ENCODE measurements at places on chromosomes 3 and 15. TPM values are rescaled to one million over a fixed set of nuclear protein-coding genes. Genes with fewer than 3 reads are reported as not detected.

GRCh38 chr3:108441071-108441507 is 69.3 kb downstream of the MYH15 start:
- DNase-seq = no peak
- no peak overlapping the region for H3K4me3 ChIP-seq
- no peaks in the 10 kb centered on the region for H3K4me1 ChIP-seq
- no peaks in the 10 kb centered on the region for H3K36me3 ChIP-seq

GRCh38 chr3:73796382-73796781 is 171.6 kb upstream of the PDZRN3 start:
- no peak for DNase-seq
- H3K27me3 ChIP-seq = no peaks in the 10 kb centered on the region
- no peaks in the 10 kb centered on the region for H3K36me3 ChIP-seq
- H3K27ac ChIP-seq = no peak overlapping the region
- H3K4me3 ChIP-seq = no peak overlapping the region

- no peaks in the 10 kb centered on the region for H3K27me3 ChIP-seq
- DNase-seq = no peak
- H3K27ac ChIP-seq = peak overlapping the region; percentile 16
- no peaks in the 10 kb centered on the region for H3K36me3 ChIP-seq
Measured at GRCh38 chr15:53448232-53449015, 311.0 kb downstream of the WDR72 start.

GRCh38 chr3:3119393-3119851 is 7.3 kb upstream of the TRNT1 start:
- no peak overlapping the region for H3K27ac ChIP-seq
- H3K27me3 ChIP-seq = no peaks in the 10 kb centered on the region
- H3K4me1 ChIP-seq = no peaks in the 10 kb centered on the region
- no peaks in the 10 kb centered on the region for H3K36me3 ChIP-seq
- DNase-seq = no peak
- H3K4me3 ChIP-seq = no peak overlapping the region

GRCh38 chr3:38374221-38374620 is 27.6 kb downstream of the XYLB start:
- no peak overlapping the region for H3K27ac ChIP-seq
- no peaks in the 10 kb centered on the region for H3K27me3 ChIP-seq
- no peak for DNase-seq
- H3K36me3 ChIP-seq = peaks cover 14% of the 10 kb centered on the region
- H3K4me3 ChIP-seq = no peak overlapping the region

GRCh38 chr15:70151462-70151861 is 53.7 kb upstream of the TLE3 start:
- peak overlapping the region; percentile 34 for H3K27ac ChIP-seq
- peaks cover 14% of the 10 kb centered on the region for H3K4me1 ChIP-seq
- no peak overlapping the region for H3K4me3 ChIP-seq
- H3K27me3 ChIP-seq = no peaks in the 10 kb centered on the region
- H3K36me3 ChIP-seq = no peaks in the 10 kb centered on the region
- DNase-seq = no peak

GRCh38 chr3:127598841-127599570 is 795 bp downstream of the MCM2 start:
- no peaks in the 10 kb centered on the region for H3K4me1 ChIP-seq
- no peaks in the 10 kb centered on the region for H3K27me3 ChIP-seq
- H3K4me3 ChIP-seq = peak overlapping the region; percentile 62
- no peak for DNase-seq

GRCh38 chr3:194935061-194935460 is 249.4 kb downstream of the FAM43A start:
- no peaks in the 10 kb centered on the region for H3K4me1 ChIP-seq
- no peaks in the 10 kb centered on the region for H3K27me3 ChIP-seq
- H3K4me3 ChIP-seq = no peak overlapping the region
- DNase-seq = no peak
- no peaks in the 10 kb centered on the region for H3K36me3 ChIP-seq

- no peaks in the 10 kb centered on the region for H3K27me3 ChIP-seq
- no peak overlapping the region for H3K27ac ChIP-seq
- H3K4me3 ChIP-seq = peak overlapping the region; percentile 83
- H3K36me3 ChIP-seq = peaks cover 9% of the 10 kb centered on the region
- H3K4me1 ChIP-seq = peaks cover 29% of the 10 kb centered on the region
Measured at GRCh38 chr15:59687836-59688235, 1.3 kb downstream of the BNIP2 start.

GRCh38 chr15:93159930-93160329 is 70.9 kb upstream of the RGMA start:
- H3K27ac ChIP-seq = no peak overlapping the region
- no peaks in the 10 kb centered on the region for H3K36me3 ChIP-seq
- no peak overlapping the region for H3K4me3 ChIP-seq
- no peak for DNase-seq

DNA sequence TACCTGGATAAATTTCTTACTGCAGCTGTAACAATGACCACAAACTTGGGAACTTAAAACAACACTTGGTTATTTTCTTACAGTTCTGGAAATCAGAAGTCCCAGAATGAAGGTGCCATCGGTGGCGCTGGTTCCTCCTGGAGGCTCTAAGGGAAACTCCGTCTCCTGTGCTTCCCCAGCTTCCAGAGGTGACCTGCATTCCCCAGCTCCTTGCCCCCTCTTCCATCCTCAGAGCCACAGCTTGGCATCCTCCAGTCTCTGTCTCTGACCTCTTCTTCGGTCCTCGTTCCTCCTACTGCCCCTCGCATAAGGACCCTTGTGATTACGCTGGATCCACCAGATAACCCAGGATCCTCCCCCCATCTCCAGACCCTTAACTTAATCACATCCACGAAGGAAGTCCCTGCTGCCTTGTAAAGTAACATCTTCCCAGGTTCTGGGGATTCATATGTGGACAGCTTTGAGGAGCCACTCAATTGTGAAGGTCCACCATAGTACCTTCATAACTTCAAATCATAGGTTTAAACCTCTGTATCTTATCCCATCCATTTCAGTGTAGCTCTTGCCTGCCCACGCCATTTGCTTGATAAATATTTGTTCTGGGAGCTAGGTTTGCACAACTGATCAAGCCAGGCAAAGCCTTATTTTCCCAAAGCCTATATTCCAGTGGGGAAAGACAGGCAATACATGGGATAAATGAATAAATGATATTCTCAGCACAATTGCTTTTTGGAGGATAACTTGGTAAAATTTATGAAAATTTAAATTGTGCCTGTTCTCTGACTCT is 34.8 kb downstream of the KLF15 start:
- H3K36me3 ChIP-seq = no peaks in the 10 kb centered on the region
- DNase-seq = peak; percentile 3
- H3K4me1 ChIP-seq = no peaks in the 10 kb centered on the region

DNA sequence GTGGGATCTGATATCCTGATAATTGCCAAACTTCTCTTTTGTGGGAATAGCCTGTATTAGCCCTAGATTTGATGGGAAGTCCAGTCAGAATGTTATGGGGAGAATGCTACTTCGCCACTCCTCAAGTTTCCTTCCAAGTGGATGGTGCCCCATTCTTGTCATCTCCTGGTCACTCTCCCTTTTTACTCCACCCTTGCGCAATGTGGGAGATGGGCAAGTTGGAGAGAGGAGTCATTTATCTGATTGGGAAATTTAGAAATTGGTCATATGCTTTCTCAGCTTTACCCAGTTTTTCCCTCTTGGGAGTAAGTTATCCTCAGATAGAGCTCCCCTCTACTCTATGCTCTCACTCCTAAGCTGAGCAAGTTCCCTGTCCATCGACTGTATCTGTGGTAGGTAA is 14.4 kb downstream of the FANCD2OS start:
- no peaks in the 10 kb centered on the region for H3K27me3 ChIP-seq
- no peaks in the 10 kb centered on the region for H3K4me1 ChIP-seq
- H3K4me3 ChIP-seq = no peak overlapping the region
- no peaks in the 10 kb centered on the region for H3K36me3 ChIP-seq
- no peak for DNase-seq
- H3K27ac ChIP-seq = no peak overlapping the region

- H3K4me1 ChIP-seq = no peaks in the 10 kb centered on the region
- no peaks in the 10 kb centered on the region for H3K36me3 ChIP-seq
- peaks cover 5% of the 10 kb centered on the region for H3K27me3 ChIP-seq
- no peak overlapping the region for H3K27ac ChIP-seq
- no peak for DNase-seq
Measured at GRCh38 chr3:14317057-14317553, 85.3 kb upstream of the SLC6A6 start.

DNA sequence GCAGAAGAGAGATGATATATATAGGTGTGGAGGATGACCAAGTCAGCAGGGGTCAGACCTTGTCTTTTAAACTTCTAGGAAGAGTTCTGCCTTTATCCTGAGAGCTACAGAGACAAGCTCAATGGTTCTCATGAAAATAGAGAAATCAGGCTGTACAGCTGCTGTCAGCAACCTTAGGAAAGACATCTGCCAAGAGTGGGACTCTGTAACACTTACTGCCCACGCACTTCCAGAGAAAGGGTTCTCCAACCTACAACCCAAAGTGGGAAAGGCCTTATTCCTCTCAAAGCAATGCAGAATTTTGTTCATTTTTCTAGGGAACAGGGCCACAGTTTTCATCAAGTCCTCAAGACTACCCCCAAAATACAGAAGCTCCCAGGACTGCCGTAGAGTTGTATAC is 138.7 kb downstream of the STT3B start:
- H3K4me1 ChIP-seq = no peaks in the 10 kb centered on the region
- H3K27ac ChIP-seq = no peak overlapping the region
- no peak for DNase-seq
- no peaks in the 10 kb centered on the region for H3K36me3 ChIP-seq
- no peaks in the 10 kb centered on the region for H3K27me3 ChIP-seq

DNA sequence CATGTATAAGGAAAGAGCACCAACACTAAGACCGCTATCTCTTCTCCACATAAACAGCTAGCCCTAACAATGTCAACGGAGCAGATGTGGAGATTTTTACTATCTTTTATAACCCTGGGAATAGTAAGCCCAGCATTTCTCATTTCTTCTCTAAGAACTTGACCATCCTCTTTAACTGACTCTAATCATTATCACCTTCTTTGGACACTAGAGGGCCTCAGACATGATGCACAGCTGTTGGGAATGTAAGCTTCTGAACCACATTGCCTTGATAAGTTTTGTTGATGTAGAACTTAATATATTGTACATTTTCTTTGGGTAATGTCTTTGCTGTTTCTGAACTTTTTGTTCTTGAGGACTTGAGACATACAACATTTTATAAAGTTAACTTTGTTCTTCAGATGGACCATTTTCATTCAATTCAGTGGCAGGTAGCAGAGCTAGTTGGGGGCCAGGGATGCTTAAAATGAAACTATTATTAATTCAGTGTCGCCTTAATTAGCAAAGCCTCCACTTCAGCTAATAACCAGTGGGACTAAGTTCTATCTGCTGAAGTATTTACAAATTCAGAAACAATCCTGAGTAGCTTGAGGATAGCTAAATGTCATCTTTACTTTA is 9.6 kb upstream of the TAGLN3 start:
- no peaks in the 10 kb centered on the region for H3K4me1 ChIP-seq
- H3K27ac ChIP-seq = no peak overlapping the region
- no peak overlapping the region for H3K4me3 ChIP-seq
- H3K36me3 ChIP-seq = peaks cover 11% of the 10 kb centered on the region
- no peaks in the 10 kb centered on the region for H3K27me3 ChIP-seq

GRCh38 chr15:78408355-78408640 is 29.7 kb upstream of the IREB2 start:
- peaks cover 7% of the 10 kb centered on the region for H3K27me3 ChIP-seq
- no peak overlapping the region for H3K27ac ChIP-seq
- H3K4me1 ChIP-seq = no peaks in the 10 kb centered on the region
- DNase-seq = no peak

DNA sequence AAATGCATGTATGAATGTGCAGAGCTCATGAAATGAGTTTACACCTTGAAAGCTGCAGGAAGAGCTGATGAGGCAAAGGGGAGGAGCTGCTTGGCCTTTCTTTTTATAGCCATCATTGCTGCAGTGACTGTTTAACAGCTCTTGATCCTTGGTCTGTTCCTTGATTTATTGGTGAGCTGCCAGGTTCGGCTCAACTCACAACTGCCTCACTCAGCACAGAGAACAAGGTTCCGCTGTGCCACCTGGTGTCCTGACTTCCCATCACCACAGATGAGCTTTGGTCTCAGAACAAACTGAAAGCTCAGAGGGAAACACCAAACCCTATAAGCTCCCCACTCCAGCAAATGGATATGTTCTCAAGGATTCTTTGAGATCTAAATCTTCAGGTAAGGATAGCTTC is 626.1 kb downstream of the MAGI1 start:
- no peaks in the 10 kb centered on the region for H3K4me1 ChIP-seq
- H3K27ac ChIP-seq = no peak overlapping the region
- DNase-seq = peak; percentile 15
- no peaks in the 10 kb centered on the region for H3K36me3 ChIP-seq
- no peak overlapping the region for H3K4me3 ChIP-seq
- H3K27me3 ChIP-seq = no peaks in the 10 kb centered on the region

- H3K27ac ChIP-seq = no peak overlapping the region
- no peaks in the 10 kb centered on the region for H3K27me3 ChIP-seq
- H3K36me3 ChIP-seq = no peaks in the 10 kb centered on the region
- no peaks in the 10 kb centered on the region for H3K4me1 ChIP-seq
- no peak overlapping the region for H3K4me3 ChIP-seq
Measured at GRCh38 chr3:98954791-98955604, 53.5 kb upstream of the DCBLD2 start.

- H3K27ac ChIP-seq = no peak overlapping the region
- no peak overlapping the region for H3K4me3 ChIP-seq
- H3K36me3 ChIP-seq = no peaks in the 10 kb centered on the region
- no peak for DNase-seq
- no peaks in the 10 kb centered on the region for H3K27me3 ChIP-seq
- no peaks in the 10 kb centered on the region for H3K4me1 ChIP-seq
Measured at GRCh38 chr3:20160230-20160629, 25.8 kb downstream of the SGO1 start.

GRCh38 chr3:188792793-188793192 is 379.0 kb upstream of the TPRG1 start:
- H3K36me3 ChIP-seq = no peaks in the 10 kb centered on the region
- no peak overlapping the region for H3K27ac ChIP-seq
- DNase-seq = no peak

- no peaks in the 10 kb centered on the region for H3K36me3 ChIP-seq
- no peak for DNase-seq
- H3K4me1 ChIP-seq = no peaks in the 10 kb centered on the region
- no peaks in the 10 kb centered on the region for H3K27me3 ChIP-seq
- H3K4me3 ChIP-seq = no peak overlapping the region
- no peak overlapping the region for H3K27ac ChIP-seq
Measured at GRCh38 chr3:96657710-96658109, 156.7 kb upstream of the EPHA6 start.

GRCh38 chr15:89746386-89746780 is 4.7 kb downstream of the MESP1 start:
- DNase-seq = no peak
- no peak overlapping the region for H3K4me3 ChIP-seq
- H3K4me1 ChIP-seq = peaks cover 2% of the 10 kb centered on the region
- no peak overlapping the region for H3K27ac ChIP-seq
- no peaks in the 10 kb centered on the region for H3K27me3 ChIP-seq

EPHA3 gene
- 3.7 TPM for total RNA-seq

SNTN gene
- total RNA-seq = not detected

POLQ gene
- total RNA-seq = under 0.01 TPM

CHST14 gene
- total RNA-seq = 6.2 TPM

GPR160 gene
- total RNA-seq = 12.1 TPM

RBMS3 gene
- total RNA-seq = 9.2 TPM

MAN2C1 gene
- total RNA-seq = 71.4 TPM

PPP1R14D gene
- 0.37 TPM for total RNA-seq

TATDN2 gene
- total RNA-seq = 23.1 TPM

MRAS gene
- total RNA-seq = 7.3 TPM

TTLL3 gene
- total RNA-seq = 18.6 TPM

GUCA1C gene
- 6.2 TPM for total RNA-seq

TOMM70 gene
- 26.3 TPM for total RNA-seq

ARRDC4 gene
- 15.8 TPM for total RNA-seq

PPCDC gene
- 9.0 TPM for total RNA-seq

P3H2 gene
- 4.9 TPM for total RNA-seq

CX3CR1 gene
- 2.7 TPM for total RNA-seq

MGLL gene
- total RNA-seq = 11.4 TPM

MYO5C gene
- 32.6 TPM for total RNA-seq

HTD2 gene
- total RNA-seq = 2.6 TPM

COLQ gene
- total RNA-seq = 1.0 TPM

Data from pancreas (tissue), 10 donors.